ENCODE measurements at places on chromosomes 11 and 22. TPM values are rescaled to one million over a fixed set of nuclear protein-coding genes. Genes with fewer than 3 reads are reported as not detected.

Gene VSIG10L2
- not detected for polyA plus RNA-seq

GRCh38 chr11:47518212-47518964 lies 34.5 kb downstream of the CELF1 start:
- no peak for DNase-seq

GRCh38 chr11:92765965-92766371 lies 203.5 kb upstream of the MTNR1B start:
- DNase-seq: peak; percentile 65

- DNase-seq: no peak
Observed at GRCh38 chr11:9759519-9760192, 95.8 kb downstream of the SWAP70 start.

Measured in left renal pelvis (tissue), 4 donors.